ENCODE measurements at places on chromosomes 1 and 21.

DNA sequence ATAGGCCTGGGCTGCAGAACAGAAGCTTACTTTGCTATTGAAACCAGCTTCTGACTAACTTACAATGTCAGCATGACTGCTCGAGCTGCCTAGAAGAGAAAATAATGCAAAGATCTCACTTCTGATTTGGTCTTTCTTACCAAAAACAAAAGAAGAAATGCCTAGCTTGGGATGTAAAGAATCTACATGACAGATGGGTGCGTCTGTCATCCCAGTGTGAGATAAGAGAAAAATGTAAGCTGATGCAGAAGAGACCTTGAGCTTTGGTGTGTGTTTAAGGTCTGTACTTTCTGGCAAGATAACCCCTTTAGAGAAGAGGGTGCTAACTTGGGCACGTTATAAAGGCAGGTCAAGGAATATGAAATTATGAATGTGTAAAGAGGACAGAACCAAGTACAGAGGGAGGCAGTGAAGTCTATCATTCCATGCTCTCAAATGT is 3.6 kb downstream of the FAM20B start:
- no peak for DNase-seq

DNA sequence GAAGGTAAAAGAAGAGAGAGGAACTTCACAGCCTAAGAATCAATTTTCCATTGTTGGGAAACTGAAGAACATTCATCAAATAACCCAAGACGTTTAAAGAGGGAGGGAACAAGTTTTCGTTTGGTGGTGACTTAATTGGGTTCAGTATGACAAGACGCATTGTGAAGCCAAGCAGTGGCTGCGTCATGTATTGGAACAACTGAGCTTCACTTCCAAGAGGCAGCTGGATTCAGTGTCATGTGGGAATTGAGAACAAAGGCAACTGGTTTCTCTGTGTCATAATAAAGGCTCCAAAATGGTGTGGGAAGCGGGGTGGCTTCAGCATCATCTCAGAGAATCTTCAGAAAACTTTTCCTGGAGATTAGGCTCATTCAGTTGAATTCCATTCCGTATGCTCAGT is 29.8 kb upstream of the RC3H1 start:
- no peak for DNase-seq

GRCh38 chr1:170885551-170885950 is 49.8 kb upstream of the MROH9 start:
- no peak for DNase-seq

GRCh38 chr1:44094047-44094446 is 24.6 kb upstream of the KLF17 start:
- no peak for DNase-seq

- no peak for DNase-seq
These were observed 12.8 kb downstream of the TRAPPC10 start for GRCh38 chr21:44024887-44025353.

DNA sequence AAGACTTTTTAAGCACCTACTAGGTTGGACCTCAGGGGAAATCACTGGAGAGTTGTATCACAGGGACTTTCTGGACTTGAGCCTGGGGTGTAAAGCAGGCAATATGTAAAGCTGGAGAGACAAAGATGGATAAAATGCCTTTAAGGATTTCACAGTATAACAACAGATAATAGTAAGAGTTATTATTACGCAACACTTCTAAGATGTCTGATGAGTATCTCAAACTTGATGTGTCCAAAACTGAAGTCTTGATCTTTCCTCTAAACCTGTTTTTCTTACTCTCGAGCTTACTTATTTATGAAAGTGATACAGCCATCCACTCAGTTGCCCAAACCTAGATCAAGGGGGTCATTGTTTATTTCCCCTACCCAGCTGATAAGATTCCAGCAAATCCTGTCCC is 2.1 kb upstream of the STRIP1 start:
- no peak for DNase-seq

- no peak for DNase-seq
These were observed 779 bp downstream of the SLC44A3 start for GRCh38 chr1:94820936-94821335.

DNA sequence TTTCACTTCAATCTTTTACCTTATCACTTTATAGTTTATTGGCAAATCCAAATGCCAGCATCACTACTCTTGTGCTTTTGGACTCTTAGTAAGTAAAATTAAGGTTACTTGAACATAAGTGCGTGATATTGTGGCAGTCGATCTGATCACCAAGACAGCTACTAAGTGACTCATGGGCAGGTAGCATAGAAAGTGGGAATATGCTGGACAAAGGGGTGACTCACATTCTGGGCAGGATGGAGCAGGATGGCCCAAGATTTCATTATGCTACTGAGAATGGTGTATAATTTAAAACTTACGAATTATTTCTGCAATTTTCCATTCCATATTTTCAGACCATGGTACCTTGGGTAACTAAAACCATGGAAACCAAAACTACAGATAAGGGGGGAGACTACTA is 120.2 kb downstream of the ROR1 start:
- no peak for DNase-seq

DNA sequence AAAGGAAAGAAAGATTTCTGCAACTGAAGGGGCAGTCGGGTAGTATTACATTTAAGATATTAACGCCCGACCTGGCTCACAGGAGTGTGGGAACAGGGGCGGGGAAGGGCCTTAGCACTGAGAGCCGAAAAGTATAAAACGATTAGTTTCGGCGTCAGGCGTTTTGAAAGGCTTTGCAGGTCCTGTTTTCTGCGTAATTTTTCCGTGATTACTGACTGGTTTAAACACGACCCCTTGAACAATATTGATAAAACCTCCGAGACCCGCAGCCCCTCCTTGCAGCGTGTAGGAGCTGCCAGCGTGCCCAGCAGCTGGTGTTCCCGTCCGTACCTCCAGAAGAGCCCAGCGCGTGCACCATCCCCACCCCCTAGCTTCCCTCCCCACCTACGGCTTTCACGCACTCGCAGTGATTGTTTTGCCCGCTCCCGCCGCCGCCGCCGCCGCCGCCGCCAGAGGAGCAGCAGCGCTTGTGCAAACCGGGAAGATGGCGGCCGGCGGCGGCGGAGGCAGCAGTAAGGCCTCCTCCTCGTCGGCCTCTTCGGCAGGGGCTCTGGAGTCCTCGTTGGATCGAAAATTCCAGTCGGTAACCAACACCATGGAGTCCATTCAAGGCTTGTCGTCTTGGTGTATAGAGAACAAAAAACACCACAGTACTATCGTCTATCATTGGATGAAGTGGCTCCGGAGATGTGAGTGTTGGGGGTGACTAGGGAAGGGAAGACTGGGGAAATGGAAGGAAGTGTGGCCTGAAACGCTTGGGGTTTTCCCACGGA is 470 bp downstream of the RPRD2 start:
- DNase-seq, result peak; percentile 47

- DNase-seq, result no peak
These were observed 4.1 kb downstream of the ANGPTL3 start for GRCh38 chr1:62601457-62601856.

GRCh38 chr1:84089465-84089864 is 54.6 kb upstream of the PRKACB start:
- DNase-seq, result no peak

DNA sequence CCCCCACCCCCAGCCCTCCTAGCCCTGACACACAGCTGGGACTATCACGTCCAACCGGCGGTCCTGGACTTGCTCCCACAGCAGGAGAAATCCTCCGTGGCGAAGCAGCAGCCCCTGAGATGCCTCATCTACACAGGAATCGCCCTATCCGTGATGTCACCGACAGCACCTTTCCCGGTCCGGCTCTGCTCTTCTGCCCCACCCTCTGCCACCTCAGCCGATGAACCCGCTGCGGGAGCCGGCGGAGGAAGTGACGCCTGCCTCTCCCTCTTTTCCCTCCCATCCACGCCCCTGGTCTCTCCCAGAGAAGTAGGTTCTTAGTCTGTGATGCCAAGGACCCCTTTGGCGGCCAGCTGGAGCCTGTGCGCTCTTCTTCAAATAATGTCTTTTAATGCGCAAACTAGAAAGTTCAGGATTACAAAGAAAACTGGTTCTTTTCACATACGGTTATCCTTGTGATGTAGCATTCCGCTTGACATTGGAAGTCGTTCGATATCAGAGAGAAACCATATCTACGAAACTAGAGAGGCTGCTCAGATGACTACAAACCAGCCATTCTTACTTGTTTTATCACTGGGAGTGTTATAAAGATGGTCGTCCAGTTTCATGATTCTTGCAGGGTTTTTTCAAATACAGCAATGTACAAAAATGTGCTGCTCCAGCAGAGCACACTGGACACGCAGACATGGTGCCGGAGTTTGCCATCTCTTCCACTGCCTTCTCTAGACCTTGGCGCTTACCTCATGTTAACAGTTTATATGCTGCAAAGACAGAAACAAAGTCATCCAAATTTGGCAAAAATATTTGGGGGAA is 120.3 kb downstream of the PPIAL4G start:
- peak; percentile 21 for DNase-seq

DNA sequence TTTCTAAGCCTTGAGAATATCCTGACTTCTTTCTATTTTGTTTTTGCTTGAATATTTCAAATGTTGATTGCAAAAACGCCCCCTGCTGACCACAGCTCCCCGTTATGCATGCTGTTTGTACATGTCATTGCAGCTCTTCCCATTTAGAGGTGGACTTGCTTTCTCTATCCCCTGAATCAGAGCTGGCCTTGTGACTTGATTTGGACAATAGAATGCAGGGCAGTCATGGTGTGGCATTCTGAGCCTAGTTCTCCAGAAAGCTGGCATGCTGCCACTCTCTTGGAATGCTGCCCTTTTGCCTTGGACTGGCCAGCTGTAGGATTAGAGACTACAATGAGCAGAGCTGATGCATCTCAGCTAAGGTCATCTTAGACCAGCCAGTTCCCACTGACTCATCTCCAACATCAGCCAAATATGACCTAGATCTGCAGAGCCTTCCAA is 1561.5 kb downstream of the MRPL39 start:
- DNase-seq, result no peak

GRCh38 chr1:23020706-23021405 is 1.6 kb downstream of the KDM1A start:
- DNase-seq, result no peak

DNA sequence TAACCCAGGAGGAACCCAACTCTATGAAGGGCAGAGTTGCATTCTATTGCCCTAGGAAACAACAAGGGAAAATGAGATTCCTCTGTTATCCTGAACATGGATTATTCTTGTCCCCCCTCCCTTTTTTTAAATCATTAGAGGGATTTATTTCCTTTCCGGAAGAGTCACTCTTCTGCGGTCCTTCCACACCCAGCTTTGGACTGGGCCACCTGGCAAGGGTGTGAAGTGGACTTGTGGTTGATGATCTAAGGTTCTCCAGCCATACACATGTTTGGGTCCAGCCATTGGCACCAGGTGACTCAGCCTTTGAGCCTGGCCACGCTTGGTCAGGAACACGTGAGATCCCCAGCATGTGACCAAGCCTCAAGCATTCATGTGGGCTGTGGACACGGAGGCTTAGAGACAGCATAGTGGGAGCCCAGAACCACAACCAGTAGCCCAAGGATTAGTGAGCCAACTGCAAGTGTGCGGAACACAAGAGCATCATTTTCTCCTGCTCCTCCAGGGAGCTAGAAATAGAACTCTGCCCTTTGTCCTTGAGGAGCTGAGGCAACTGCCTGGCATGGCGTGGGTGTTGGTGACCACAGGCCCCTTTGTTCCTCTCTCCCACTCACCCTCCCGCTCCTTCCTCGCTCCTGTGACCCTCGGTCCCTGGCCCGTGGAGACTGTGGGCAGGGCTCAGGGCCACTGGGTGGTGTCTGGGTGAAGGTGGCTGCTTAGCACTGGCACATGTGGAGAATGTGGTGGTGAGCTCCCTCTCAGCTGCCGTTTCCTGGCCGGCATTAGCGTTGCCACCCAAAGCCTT is 50.1 kb downstream of the NENF start:
- DNase-seq, result no peak

DNA sequence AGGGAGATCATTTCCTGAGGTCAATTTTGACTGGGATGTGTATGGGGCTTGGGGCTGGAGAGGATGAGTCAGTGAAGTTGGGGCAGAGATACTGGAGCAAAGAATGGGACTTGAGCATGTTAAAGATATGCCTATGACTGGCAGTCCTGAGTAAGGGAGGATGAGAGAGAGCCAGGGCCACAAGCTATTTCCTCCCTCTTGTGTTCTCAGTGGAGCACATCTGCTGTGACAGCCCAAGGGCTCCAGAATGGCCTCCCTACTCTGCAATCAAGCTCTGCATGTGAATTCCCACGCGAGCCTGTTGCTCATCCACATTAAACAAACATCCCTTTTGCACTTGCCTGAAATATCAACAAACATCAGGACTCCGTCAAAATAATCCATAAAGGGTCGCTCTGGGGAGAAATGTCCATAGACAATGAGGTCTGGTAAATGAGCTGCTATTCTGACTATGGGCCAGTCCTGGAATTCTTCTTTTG is 9.2 kb downstream of the ADCY10 start:
- no peak for DNase-seq

GRCh38 chr21:31566064-31566463 is 93.4 kb upstream of the SOD1 start:
- no peak for DNase-seq

DNA sequence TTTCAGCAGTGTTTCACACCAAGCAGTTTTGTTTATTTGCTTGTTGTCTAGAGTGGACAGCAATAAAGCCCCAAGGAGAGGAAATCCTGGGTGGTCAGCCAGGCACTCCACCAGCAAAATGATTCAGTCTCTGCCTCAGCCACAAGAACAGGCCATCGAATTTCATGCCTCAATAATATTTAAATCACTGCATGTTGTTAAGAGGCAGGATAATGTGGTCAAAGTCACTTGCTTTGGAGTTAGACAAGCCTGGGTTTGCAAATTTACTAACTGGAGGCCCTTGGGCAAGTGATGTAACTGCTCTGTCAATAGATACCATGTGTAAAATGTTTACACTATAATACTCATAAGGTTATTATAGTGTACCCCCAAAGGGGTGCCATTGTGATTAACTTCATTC is 349.6 kb downstream of the LMO4 start:
- no peak for DNase-seq

DNA sequence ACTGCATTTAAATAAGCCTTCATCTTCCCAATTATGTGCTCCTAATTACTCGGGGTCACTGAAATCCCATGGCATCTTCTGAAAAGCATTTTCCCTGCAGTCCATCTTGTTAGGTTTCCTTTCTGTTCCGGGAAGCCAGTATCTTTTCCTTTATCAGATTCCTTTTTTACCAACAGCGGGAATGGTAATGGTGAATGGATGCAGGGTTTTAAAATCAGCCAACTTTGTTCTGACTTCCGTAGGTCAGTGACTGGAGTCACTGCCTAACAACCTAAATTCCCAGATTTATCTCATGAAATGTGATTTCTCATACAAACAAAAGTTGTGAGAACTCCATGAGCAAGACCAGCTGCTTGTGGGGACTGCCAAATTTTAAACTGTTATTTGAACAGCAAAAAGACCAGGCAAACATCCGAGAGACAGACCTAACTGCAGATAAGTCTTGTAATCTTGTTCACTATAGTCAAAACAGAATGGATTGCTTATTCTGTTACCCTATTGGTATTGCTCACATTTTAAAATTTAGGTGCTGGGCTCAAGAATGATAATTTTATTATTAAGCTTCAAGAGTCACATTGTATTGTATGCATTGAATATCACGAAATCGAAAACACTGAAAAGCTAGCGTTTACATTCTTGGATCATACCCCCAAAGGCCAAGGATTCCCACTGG is 1.2 kb upstream of the RWDD3 start:
- DNase-seq, result no peak

- no peak for DNase-seq
These were observed 295.4 kb downstream of the RRAGC start for GRCh38 chr1:38563942-38564735.
